HTR-8/SVneo (cell line): ENCODE measurements at places on chromosomes 5 and 9.

- DNase-seq, result no peak
Observed at GRCh38 chr5:68382640-68383039, 167.1 kb downstream of the PIK3R1 start.

DNA sequence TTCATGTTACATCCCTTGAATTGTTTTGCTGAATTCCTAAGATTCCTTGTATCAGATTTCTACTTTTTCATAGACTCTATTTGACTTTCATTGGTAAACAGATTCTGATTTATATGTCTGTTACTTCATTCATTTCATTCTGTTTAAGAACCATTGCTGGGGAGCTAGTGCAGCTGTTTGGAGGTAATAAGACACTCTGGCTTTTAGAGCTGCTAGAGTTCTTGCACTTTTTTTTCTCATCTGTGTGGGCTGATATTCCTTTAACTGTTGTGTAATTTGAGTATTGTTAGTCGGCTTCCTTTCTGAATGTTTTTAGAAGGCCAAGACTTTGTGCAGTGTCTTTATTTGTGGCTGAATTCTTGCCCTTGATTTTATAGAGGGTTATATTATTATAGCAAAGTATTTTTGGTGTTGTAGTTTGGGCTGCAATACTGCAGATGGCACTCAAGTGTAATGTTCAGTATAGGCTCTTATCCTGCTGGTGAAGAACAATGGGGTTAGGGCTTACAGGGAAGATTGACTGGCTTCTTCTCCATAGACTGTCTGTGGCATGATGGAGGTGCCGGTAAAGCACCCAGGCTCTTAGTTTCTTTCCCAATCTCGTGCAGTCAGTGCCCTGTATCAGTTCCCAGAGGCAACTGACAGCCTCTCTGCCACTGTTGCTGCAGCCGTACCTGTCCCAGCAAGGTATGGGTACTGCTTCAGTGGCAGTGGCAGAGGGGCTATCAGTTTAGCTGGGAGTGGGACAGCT, 162.2 kb downstream of the OXCT1 start:
- peak; percentile 35 for DNase-seq

DNA sequence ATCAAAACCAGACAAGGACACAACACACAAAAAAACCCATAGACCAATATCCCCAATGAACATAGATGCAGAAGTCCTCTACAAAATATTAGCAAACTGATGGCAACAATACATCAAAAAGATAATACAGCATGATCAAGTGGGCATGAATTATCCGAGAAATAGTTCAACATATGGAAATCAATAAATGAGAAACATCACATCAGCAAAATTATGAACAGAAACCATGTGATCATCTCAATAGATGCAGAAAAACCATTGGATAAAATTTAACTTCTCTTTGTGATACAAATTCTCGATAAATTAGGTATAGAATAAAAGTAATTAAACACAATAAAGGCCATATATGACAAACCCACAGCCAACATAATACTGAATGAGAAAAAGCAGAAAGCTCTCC, 69.6 kb downstream of the C9 start:
- DNase-seq, result no peak

DNA sequence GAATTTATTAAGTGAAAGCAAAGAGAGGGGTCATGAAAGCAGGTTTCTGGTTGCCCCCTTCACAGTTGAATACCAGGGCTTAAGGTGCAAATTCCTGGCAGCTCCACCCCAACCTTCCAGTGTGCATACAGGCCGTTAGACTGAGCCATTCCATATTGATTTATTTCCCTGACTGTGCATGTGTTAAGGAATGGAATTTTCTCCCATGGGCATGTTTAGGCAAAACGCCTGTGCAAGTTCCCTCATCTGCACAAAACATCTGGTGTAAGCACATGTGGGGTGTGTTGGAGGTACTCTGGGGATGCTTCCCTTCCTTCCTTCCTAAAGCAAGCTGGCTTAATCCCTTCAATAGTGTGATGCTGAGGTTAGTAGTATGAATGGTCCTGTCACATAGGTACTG, 1470.6 kb downstream of the MAT2B start:
- no peak for DNase-seq

DNA sequence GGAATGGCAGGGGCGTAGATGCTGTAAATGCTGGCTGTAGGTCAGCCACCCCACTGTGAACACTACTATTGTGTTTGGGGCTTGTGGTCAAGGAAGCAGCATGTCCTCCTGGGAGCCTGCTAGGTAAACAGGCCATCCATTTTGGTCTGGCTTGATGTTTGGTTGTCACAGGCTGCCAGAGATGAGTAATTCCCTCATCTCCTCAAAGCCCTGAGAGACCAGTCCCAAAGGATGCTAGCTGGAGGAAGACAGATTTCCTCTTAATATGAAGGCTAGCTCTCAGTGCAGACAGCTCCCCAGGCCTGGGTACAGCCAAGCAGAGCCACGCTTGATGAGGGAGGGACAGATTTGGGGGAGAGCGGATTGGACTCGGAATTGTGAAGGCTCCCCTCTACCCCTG, 72.5 kb upstream of the MAP1B start:
- DNase-seq, result no peak

DNA sequence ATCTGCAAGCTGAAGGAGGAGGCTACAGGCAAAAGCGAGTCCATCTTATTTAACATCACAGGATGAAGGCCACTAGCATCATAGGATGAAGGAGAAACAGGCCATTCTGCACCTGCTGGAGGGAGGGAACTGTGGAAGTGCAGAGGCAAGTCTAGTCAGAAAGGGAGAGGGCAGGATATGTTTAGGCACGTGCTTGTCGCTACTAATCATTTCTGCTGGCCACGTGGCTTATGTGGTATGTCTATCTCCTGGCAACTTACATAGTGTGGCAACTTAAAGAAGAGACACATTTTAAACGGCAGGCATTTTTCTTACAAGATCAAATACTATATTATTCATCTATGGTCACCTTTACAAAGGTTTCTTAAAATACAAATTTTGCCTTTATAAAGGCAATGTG, 74.0 kb downstream of the GNAQ start:
- DNase-seq, result no peak

GRCh38 chr9:91362051-91362611, 413 bp upstream of the AUH start:
- no peak for DNase-seq

DNA sequence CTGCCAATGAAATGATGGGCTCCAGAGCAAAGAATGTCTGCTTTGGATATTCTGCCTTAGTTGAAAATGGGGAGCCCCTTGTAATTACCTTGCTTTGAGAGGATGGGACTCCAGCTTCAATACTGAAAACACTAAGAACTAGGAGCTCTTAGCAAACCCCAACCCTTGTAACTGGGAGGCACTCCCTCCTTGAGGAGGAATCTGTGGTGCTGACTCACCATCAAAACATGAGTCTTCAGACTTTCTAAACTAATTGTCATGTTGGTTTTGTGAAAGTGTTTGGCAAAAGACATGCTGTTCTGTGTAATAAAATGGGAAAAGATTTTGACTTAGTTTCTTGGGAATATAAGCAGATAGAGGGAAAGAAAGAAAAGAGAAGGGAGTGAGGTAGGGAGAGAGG, 91.9 kb upstream of the PTPRD start:
- DNase-seq, result no peak

- DNase-seq, result no peak
Observed at GRCh38 chr5:151598984-151599383, 7.9 kb upstream of the FAT2 start.

GRCh38 chr5:113367586-113367985, 67.2 kb downstream of the TSSK1B start:
- DNase-seq, result no peak

- no peak for DNase-seq
Observed at GRCh38 chr5:98461485-98461884, 312.0 kb upstream of the RGMB start.
